Right atrium auricular region (tissue), 2 donors: ENCODE measurements at places on chromosomes 5 and 9. TPM values are rescaled to one million over a fixed set of nuclear protein-coding genes. Genes with fewer than 3 reads are reported as not detected.

SNAPC4 gene
- total RNA-seq: 2.5 TPM

C9orf152 gene
- total RNA-seq: not detected

PCDHGB7 gene
- total RNA-seq: 6.0 TPM

FST gene
- 1.5 TPM for total RNA-seq

TAF9 gene
- 35.2 TPM for total RNA-seq

DNA sequence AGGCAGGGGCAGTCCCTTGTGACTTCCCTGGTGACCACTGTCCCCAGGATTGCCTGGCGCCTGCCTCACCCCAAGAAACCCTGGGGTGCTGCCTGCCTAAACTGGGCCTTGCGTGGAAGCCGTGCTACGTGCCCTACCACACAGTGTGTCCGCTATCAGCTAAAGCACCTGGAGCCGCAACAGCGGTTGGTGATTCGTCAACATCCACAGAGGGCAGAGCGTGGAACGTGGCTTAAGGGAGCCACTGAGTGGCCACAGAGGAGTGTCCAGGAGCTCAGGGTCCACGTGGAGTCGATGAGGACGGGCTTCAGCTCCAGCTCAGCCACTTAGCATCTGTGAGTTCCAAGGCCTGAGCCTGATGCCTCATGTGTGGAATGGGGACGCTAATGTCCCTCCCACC lies 25.3 kb downstream of the LAMC3 start:
- no peaks in the 10 kb centered on the region for H3K27me3 ChIP-seq
- H3K4me1 ChIP-seq: peaks cover 20% of the 10 kb centered on the region
- no peak overlapping the region for H3K27ac ChIP-seq
- H3K4me3 ChIP-seq: no peak overlapping the region
- DNase-seq: no peak

GRCh38 chr9:87517732-87518131 lies 20.1 kb downstream of the DAPK1 start:
- no peak overlapping the region for H3K27ac ChIP-seq
- DNase-seq: no peak
- no peaks in the 10 kb centered on the region for H3K27me3 ChIP-seq
- H3K36me3 ChIP-seq: no peaks in the 10 kb centered on the region
- H3K4me1 ChIP-seq: peaks cover 33% of the 10 kb centered on the region

DNA sequence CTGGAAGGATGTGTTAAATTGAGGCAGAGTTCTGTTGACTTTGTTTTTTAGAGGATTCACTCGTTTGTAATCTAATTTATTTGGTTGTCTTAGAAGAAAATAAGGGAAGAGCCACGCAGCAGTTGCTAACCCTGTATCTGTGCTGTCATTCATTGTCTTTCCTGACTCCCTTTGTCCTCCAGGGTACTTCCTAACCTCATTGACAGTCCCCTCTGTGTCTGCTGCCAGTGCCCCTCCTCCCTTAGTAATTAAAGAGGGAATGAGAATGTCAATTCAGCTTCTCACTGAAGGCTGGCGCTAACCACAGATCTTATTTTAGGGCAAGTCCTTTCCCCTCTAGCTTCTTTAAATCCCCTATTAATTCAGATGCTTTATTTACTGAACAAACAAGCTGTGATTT lies 84.0 kb downstream of the MAST4 start:
- no peak overlapping the region for H3K4me3 ChIP-seq
- no peak for DNase-seq

DNA sequence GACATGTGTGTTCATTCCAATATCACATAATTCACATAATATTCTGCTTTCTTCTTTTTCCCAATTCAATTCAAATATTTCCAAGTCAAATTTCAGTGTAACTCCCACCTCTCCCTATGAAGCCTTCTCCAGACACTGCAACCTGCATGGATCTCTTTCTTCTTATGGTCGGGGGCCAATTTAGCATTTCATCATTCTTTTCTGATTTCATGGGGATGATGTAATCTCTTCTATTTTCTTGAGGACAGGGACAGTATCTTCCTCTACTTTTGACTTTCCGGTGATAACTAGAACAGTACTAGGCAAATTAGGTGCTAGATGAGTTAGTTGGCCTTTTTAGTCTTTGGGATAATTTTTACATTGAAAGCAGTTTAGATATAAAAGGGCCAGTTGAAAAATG lies 92.7 kb downstream of the CARTPT start:
- no peaks in the 10 kb centered on the region for H3K4me1 ChIP-seq
- H3K36me3 ChIP-seq: no peaks in the 10 kb centered on the region
- no peaks in the 10 kb centered on the region for H3K27me3 ChIP-seq
- DNase-seq: no peak
- no peak overlapping the region for H3K27ac ChIP-seq

GRCh38 chr9:136572003-136572827 lies 26.4 kb upstream of the NOTCH1 start:
- DNase-seq: no peak
- H3K4me3 ChIP-seq: no peak overlapping the region
- no peaks in the 10 kb centered on the region for H3K36me3 ChIP-seq
- H3K4me1 ChIP-seq: peaks cover 78% of the 10 kb centered on the region
- H3K27ac ChIP-seq: peak overlapping the region; percentile 84

DNA sequence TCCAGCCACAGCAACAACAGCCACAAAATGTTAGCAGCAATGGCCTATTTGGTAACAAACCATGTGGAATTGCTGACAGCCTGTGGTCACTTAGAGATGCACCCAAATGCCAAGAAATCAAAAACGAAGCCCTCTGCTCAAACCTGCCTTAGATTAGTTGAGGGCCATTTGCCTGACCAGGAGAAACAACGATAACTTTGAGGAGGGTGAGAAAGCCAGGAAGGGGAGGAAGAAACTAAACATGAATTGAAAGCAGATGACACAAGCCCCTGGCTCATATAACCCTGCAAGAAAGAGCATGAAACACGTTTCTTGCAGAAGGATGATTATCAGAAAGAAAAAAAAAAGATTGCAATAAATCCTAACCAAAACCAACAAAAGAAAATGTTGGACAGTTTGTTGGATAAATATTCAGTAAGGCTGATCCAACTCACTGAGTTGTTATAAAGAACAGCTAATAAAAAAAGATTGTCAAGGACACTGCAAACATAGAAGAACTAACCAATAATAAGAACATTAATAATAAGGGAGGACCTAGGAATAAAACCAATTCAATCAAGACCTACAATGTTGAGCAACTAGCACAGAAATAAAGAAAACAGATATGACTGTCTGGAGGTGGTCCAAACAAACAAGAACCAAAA lies 140.5 kb upstream of the SLC30A5 start:
- no peak for DNase-seq
- no peaks in the 10 kb centered on the region for H3K36me3 ChIP-seq
- no peaks in the 10 kb centered on the region for H3K27me3 ChIP-seq
- H3K4me3 ChIP-seq: no peak overlapping the region
- no peak overlapping the region for H3K27ac ChIP-seq

- no peak overlapping the region for H3K4me3 ChIP-seq
- H3K27me3 ChIP-seq: no peaks in the 10 kb centered on the region
- H3K36me3 ChIP-seq: no peaks in the 10 kb centered on the region
- no peak overlapping the region for H3K27ac ChIP-seq
- H3K4me1 ChIP-seq: no peaks in the 10 kb centered on the region
- no peak for DNase-seq
Observed at GRCh38 chr9:83440641-83441040, 97.6 kb downstream of the FRMD3 start.

DNA sequence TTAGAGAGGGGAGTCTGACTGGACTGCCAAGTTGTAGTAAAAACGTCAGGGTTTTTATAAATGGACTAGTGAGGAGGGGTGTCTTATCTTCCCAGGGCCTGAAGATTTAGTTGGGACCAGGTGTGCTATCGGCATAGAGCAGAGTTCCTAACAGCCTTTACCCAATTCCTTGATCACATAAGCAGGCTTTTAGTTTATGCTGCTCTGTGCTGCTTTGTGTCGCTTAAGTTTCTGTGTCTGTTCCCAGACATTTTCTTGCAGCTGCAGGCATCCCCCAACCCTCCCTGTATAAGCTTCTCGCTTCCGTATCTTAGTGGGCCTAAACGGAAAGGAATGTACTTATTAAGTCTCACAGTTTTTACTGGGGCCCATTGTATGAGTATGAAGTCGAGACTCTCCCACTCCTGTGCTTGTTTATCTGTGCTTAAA lies 2.6 kb upstream of the SMC5 start:
- no peaks in the 10 kb centered on the region for H3K36me3 ChIP-seq
- no peaks in the 10 kb centered on the region for H3K27me3 ChIP-seq
- H3K27ac ChIP-seq: peak overlapping the region; percentile 45
- peak overlapping the region; percentile 12 for H3K4me3 ChIP-seq
- no peak for DNase-seq

- no peak overlapping the region for H3K4me3 ChIP-seq
- no peaks in the 10 kb centered on the region for H3K27me3 ChIP-seq
- peak overlapping the region; percentile 64 for H3K27ac ChIP-seq
- peaks cover 98% of the 10 kb centered on the region for H3K4me1 ChIP-seq
- DNase-seq: no peak
Observed at GRCh38 chr9:121721770-121722169, 70.3 kb downstream of the DAB2IP start.

- no peaks in the 10 kb centered on the region for H3K27me3 ChIP-seq
- H3K4me3 ChIP-seq: no peak overlapping the region
- H3K36me3 ChIP-seq: no peaks in the 10 kb centered on the region
- no peaks in the 10 kb centered on the region for H3K4me1 ChIP-seq
- DNase-seq: no peak
Observed at GRCh38 chr5:37888476-37888875, 48.6 kb upstream of the GDNF start.

- no peaks in the 10 kb centered on the region for H3K27me3 ChIP-seq
- DNase-seq: no peak
- H3K36me3 ChIP-seq: no peaks in the 10 kb centered on the region
- H3K27ac ChIP-seq: no peak overlapping the region
- H3K4me3 ChIP-seq: no peak overlapping the region
Observed at GRCh38 chr5:74603376-74603775, 37.2 kb downstream of the ENC1 start.

DNA sequence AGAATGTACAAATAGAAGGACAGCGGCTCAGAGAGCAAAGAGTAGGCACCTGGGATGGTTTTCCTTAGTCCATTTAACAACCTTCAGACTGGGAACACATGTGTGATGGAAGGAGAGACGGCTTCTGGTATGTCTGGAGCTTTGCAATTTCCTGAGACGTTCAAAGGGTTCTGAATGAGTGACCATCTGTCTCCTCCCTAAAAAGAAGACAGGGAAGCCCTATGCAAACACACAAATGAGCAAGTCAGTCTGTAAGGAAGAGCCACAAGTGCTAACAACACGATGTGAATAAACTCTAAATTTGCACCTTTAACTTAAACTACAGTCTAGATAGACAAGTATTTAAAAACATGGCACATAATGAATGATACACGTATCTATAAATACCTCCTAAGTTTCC lies 391.0 kb downstream of the ICE1 start:
- H3K27me3 ChIP-seq: no peaks in the 10 kb centered on the region
- no peak overlapping the region for H3K4me3 ChIP-seq
- H3K4me1 ChIP-seq: no peaks in the 10 kb centered on the region
- H3K27ac ChIP-seq: no peak overlapping the region

DNA sequence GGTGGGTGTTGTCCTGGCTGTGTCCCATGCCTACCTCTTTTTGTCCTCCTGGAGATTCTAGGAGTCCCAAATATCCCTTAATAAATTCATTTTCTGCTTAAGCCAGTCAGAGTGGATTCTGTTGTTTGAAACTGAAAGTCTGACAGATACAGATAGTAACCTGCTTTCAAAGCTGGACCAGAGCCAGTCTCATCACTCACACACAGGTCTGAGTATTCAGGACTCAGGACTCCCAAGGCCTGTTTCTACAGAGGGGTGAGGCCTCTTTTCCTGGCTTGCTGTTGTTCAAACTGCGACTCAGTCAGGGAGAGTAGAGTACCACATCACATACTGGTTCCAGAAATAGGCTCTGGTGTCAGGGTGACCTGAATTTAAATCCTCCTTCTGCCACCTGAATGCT lies 190.1 kb downstream of the PAX5 start:
- H3K4me1 ChIP-seq: no peaks in the 10 kb centered on the region
- H3K27ac ChIP-seq: no peak overlapping the region
- no peak overlapping the region for H3K4me3 ChIP-seq
- H3K27me3 ChIP-seq: no peaks in the 10 kb centered on the region

- no peak overlapping the region for H3K27ac ChIP-seq
- no peaks in the 10 kb centered on the region for H3K36me3 ChIP-seq
- DNase-seq: no peak
- H3K27me3 ChIP-seq: no peaks in the 10 kb centered on the region
Observed at GRCh38 chr5:153565822-153566221, 75.4 kb downstream of the GRIA1 start.

DNA sequence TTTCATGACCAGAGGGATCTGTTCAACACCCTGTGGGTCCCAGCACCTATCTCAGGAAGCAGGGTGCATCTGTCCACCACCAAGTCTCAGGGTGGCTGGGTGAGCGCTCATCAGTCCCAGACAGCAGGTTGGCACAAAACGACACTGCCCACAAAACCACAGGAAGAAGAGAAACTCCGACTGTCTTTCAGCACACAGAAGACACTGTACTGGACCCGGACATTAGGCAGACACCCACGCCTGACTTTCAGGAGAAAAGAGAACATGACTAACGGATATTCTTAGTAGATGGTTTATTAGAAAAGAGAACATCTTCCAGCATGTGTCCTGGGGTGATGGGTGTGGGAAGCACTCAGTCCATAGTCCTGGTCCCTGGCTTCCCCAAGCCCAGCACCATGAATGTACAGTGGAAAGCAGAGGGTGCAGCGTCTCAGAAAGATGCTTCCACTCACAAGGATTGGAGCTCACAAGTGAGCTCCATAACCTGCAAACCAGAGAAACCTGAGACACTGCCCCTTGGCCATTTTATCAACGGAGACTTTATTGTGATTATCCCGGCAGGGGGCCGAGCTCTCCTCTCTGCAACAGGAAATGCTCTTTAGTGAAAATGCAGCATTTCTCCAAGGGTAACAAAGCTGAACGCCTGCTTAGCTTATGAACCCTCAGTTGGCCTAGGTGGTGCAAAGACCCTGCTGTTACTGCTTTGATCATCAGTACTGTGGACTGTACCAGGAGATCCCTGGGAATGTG lies 35.8 kb upstream of the LCP2 start:
- H3K4me3 ChIP-seq: no peak overlapping the region
- no peaks in the 10 kb centered on the region for H3K27me3 ChIP-seq
- H3K4me1 ChIP-seq: no peaks in the 10 kb centered on the region
- DNase-seq: no peak

DNA sequence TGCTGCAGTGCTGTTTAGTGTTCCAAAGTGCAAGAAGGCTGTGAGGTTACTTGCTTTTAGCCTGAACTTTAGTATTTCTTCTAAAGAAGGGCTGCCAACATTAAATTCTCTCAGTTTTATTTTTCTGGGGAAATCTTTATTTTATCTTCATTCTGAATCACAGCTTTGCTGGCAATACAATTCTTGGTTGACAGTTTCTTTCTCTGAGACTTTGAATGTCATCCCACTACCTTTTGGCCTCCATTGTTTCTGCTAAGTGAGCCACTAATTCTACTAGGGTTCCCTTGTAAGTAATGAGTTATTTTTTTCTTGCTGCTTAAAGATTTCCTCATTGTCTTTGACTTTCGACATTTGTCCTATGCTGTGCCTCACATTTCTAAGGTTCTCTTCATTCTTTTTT lies 32.4 kb upstream of the SUSD1 start:
- H3K27ac ChIP-seq: no peak overlapping the region
- no peaks in the 10 kb centered on the region for H3K27me3 ChIP-seq
- peaks cover 16% of the 10 kb centered on the region for H3K36me3 ChIP-seq
- no peaks in the 10 kb centered on the region for H3K4me1 ChIP-seq
- no peak for DNase-seq

GRCh38 chr9:38081356-38082108 lies 12.5 kb upstream of the SHB start:
- no peaks in the 10 kb centered on the region for H3K4me1 ChIP-seq
- peak; percentile 34 for DNase-seq
- H3K36me3 ChIP-seq: no peaks in the 10 kb centered on the region
- no peak overlapping the region for H3K4me3 ChIP-seq
